ENCODE measurements at places on chromosomes 16 and 17.
A peak's percentile ranks its signal among the peaks of the same experiment; 100 is the strongest.

DNA sequence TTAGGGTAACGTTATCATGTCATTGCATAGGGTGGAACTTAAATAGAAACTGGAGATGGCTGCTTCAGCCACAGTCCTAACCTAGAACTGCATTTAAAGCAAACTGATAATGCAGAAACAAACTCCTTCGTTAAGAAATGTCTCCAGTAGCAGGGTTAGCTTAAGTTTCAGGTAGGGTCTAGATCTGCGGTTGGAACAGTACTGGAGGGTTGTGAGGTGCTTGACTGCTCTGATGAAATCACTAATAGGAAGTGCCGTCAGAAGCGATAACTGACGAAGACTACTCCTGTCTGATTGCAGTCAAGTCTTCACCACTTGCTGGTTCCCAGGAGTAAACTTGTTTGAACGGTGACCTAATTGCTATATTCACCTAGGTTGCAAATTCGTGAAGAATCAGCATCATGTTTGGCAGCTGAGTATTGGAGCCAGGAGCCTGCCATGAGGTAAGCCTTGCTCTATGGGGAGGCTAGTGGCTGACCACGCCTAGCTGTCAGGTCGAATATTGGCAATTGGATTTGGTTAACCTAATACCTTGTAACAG is 24.5 kb downstream of the TRPV2 start:
- no peak for DNase-seq

DNA sequence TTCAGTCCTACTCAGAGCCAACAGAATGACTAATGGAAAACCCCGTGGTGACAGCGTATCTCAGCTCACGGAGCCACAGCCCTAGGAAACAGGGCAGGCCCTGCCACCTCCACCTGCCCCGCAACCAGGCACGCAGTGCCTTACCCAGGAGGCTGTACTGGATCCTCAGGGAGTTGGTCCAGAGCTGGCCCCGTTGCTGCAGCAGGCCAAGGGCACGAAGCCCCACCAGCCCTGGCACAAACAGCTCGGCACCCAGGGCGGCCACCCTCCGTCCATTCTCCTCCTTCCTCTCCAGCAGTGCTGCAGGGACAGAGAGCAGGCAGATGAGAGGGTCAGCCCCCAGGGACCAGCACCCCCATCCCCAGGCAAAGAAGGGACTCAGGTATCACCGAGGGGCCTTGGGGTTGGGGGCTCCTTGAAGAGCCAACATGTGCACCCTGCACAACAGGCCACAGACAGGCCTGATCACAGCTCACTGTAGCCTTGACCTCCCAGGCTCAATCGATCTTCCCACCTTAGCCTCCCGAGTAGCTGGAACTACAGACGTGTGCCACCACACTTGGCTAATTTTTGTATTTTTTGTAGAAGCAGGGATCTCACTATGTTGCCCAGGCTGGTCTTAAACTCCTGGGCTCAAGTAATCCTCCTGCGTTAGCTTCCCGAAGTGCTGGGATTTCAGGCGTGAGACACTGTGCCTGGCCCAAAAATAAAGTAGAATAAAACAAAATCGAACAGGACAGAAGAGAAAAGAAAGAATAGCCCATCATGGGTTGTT is 115.7 kb downstream of the RMI2 start:
- DNase-seq = no peak

DNA sequence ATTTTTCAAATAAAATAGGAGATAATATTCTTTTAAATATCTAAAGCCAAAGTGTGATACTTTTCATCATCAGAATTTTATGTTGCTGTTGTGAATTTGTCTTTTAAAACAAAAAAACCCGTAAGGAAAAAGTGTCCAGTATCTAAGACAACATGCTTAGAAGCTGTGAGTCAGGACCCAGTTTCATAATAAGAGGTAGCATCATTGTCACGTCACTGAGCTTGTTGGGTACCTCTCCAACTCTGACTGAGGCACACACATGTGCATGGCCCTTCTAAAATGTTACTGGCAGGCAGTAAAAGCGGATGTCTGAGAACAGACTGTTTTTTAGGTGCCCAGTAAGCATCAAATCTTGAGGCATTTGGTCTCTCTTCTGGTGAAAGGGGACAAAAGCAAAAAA is 2.5 kb downstream of the CIAPIN1 start:
- no peak for DNase-seq

GRCh38 chr17:19343256-19343630 is 19.3 kb downstream of the B9D1 start:
- no peak for DNase-seq

DNA sequence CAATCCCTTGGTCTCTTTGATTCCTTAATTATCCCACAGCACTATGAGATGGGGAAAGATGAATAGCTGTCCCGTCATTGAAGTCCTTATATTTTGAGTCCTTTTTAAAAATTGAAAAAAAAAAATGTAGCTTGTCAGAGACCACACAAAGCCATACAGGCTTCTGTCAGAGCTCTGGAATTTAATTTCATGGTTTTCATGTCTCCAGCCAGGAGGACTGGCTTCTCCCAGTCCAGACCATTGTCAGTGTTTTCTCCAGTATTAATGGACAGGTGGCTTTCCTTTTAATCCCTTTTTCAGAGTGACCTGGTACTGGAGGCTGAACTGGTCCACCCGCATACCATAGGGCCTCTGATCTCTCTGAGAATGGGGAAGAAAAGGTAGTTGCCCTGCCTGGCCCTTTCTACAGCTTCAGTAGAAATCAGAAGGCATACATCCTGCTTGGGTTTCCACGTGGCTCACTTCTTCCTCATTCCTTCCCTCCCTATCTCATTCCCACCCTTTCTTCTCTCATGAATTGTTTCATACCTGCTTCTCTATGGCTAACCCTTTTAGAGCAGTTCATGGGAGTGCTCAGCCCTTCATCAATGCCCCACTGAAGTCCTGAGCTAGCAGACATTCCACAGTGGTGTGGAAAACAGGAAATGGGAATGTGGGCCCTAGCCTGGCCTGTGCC is 29.1 kb downstream of the TRIM16 start:
- no peak for DNase-seq

- peak; percentile 81 for DNase-seq
Observed at GRCh38 chr17:36463916-36464764, 22.3 kb upstream of the ZNHIT3 start.

- DNase-seq = no peak
Observed at GRCh38 chr17:59483860-59484259, 81.5 kb upstream of the DHX40 start.

GRCh38 chr17:52027620-52028295 is 130.8 kb downstream of the CA10 start:
- no peak for DNase-seq

DNA sequence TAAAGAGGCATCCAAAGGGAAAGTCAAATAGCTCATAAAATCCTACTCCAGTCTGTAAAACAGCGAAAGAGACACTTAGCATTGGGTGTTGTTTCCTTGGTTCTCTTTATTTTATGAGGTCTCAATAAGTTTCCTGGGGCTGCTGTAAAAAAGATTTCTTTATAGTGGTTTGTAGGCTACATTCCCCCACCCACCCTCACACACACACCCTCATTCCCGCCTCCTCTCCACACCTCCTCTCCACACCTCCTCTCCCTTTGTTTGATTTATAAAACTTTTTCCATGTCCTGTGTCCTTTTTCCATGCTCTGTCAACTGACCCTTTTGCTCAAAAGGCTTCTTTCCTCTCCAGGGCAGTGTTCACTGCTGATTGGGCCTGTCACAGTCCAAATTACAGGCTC is 178.9 kb upstream of the SOX9 start:
- no peak for DNase-seq

DNA sequence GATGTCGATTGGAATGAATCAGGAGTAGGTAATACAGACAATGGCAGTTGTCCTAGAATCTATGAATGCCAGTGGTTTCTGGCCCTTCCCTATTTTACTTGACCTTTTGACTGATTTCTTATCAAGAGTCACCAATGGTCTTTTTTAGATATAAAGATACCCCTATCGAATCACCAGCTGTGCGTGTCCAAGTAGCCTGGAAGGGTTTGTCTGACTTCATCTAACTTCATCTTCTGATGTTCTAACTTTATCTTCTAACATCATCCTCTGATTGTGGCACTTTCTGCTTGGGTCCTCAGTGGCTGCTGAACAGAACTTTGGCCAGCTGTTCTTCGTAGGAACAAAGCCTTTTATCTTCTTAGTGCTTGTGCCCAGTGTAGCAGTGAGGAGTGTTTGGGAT is 129.7 kb downstream of the MSI2 start:
- no peak for DNase-seq

GRCh38 chr16:73213732-73214455 is 166.0 kb upstream of the ZFHX3 start:
- peak; percentile 63 for DNase-seq

- DNase-seq = no peak
Observed at GRCh38 chr16:15671530-15672117, 21.6 kb downstream of the NDE1 start.

DNA sequence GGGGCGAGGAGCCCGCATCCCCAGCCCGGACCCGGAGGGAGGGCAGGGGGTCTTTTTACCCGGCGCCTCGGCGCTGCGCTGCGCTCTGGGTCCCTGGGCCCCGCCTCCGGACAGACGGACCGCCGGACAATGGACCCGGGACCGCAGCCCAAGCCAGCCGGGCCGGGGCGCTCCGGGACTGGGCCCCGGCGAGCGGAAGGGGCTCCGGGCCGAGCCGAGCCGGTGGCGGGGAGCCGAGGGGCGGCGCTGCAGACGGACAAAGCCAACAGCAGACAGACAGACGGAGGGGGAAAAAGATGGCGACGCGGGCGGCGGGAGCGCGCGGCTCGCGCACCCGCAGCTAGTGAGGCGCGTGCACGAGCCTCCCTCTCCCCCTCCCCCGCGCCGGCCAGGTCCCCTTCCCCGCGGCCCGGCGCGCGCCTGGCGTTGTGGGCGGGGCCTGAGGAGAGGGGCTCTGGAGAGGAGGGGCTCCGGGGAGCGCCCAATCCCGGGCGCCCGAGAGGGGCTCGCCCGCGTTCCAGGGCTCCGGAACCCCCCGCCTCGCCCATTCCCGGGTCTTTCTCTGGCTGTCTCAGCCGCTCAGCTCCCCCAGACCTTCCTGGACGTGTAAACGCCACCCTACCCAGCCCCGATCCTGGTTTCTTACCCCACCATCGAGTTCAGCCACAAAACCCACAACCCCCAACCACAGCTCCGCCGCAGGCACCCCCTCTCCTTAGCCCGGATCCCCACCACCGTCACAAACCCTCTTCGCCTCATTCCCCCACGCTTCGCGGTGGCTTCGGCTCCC is at the start of gene ZNF821:
Gene ZNF821 (minus strand): TSS at position 334 of the 790 bp plus-strand sequence. CDS start 4,236 bp downstream, outside the sequence.
- DNase-seq = peak; percentile 90

- no peak for DNase-seq
Observed at GRCh38 chr17:73943416-73944110, 259.9 kb upstream of the RPL38 start.

DNA sequence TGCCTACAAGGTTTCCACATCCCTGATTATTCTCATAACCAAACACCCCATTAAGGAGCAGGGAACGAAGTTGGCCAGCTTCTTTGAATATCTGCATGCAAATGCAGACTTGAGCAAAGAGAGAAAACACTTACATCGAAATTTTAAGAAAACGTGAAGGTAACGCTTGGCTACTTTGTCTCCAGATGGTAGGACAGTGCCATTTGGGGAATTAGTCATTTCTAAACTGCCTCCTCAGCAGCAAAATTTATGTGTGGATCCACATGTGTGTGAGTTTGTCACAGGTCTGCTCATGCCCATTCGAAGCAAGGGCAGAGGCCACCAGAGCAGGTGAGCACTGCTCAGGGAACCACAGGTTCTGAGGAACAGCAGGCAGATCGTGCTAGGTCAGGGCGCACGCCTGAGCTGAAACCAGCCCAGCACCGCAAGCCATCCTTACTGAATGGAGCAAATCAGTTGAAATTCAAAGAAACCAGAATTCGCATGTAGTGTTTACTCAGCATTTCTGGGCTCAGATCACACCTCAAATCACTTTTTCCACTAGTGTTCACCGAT is 80.1 kb downstream of the SOCS1 start:
- no peak for DNase-seq

DNA sequence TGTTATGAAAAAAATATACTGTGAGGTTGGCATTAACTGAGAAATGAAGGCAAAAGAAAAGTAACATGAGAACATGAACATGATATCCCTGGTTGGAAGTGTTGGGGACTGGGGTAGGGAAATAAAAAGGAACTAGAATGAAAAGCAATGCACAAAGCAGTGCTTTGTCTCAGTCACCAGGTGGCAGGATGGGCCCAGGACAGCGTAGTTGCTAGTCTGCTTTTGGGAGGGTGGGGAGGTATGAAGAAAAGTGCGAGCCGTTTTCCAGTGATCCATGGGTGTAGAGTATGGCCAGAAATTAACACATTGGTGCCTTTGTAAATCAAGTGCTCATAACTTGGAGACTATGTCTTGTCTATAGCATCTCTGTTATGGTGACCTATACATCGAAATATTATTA is 662.5 kb upstream of the SALL1 start:
- DNase-seq = no peak

DNA sequence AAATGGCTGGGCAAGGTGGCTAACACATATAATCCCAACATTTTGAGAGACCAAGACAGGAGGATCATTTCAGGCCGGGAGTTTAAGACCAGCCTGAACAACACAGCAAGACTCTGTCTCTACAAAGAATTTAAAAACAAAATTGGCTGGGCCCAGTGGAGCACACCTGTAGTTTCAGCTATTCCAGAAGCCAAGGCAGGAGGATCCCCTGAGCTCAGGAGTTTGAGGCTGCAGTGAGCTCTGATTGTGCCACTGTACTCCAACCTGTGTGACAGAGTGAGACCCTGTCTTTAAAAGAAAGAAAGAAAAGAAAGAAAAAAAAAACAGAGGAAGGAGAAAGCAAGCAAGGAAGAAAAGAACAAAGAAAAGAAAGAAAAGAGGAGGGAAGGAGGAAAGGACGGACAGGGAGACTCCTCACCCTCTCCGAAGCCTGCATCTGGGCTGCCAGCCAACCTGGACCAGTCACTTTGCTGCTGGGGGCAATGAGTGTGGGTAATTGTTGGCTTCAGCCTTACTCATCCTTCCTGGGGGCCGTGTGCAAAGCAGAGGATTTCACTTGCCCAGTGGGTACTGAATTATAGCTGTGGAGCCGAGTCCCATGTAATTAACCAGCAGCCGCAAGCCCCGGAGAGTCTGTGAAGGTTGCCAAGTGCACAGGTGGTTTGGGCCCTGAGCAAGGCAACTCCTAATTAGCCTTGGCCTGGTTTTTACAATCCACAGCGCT is 6.7 kb upstream of the MT4 start:
- peak; percentile 78 for DNase-seq

Measured in left hindlimb (tissue), 1 donor.